ENCODE measurements at places on chromosomes 12 and 14.
A peak's percentile ranks its signal among the peaks of the same experiment; 100 is the strongest.

GRCh38 chr14:85531141-85531586 is 1.2 kb downstream of the FLRT2 start:
- DNase-seq, result no peak

DNA sequence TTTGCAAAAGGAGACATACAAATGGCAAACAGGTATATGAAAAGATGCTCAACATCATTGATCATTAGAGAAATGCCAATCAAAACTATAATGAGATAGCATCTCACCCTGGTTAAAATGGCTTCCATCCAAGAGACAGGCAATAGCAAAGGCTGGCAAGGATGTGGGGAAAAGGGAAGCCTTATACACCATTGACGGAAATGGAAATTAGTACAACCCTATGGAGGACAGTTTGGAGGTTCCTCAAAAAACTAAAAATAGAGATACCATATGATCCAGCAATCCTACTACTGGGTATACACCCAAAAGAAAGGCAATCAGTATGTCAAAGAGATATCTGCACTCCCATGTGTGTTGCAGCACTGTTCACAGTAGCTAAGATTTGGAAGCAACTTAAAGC is 17.3 kb upstream of the CKAP4 start:
- no peak for DNase-seq

- DNase-seq, result no peak
These were observed 763.9 kb upstream of the LRFN5 start for GRCh38 chr14:40842816-40843215.

GRCh38 chr14:96267916-96268315 is 11.9 kb downstream of the BDKRB1 start:
- no peak for DNase-seq

- no peak for DNase-seq
These were observed 62.5 kb downstream of the PAX9 start for GRCh38 chr14:36724162-36724561.

- no peak for DNase-seq
These were observed 9.9 kb downstream of the IFT43 start for GRCh38 chr14:75995372-75996041.

DNA sequence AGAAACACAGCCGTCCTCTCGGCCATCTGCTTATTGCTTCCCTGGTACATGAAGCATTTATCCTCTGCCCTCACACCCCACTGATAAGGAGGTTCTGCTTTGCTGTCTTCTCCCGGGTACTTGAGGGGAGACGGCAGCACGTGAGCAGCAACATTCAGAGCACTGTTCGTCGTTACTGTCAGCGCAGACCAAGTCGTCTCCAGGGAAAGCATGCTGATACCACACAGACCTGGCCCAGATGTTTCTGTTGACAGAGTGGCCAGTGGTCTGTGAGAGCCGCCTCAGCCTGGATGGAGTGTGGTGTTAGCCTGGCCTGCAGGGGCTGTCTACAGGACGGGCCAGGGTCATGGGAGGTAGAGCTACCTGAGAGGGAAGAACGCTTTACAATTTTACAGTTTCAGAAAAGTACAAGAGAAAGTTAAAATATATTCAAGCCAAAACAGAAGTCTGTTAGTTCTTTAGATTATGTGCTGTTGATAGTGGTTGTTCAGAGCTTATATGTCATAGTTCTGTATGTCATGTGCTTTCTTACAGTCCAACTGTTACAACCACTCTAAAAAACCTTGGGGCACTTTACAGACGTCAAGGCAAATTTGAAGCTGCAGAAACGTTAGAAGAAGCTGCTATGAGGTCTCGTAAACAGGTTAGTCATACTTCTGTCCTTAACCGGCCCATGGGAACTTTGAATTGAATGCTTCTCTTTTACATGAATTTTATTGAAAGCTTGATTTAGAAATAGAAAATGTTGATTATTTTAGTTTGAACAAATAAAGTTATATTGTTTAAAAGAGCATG is 38.2 kb downstream of the XRCC3 start:
- DNase-seq, result no peak

GRCh38 chr12:27180906-27181505 is 63.1 kb upstream of the STK38L start:
- no peak for DNase-seq

DNA sequence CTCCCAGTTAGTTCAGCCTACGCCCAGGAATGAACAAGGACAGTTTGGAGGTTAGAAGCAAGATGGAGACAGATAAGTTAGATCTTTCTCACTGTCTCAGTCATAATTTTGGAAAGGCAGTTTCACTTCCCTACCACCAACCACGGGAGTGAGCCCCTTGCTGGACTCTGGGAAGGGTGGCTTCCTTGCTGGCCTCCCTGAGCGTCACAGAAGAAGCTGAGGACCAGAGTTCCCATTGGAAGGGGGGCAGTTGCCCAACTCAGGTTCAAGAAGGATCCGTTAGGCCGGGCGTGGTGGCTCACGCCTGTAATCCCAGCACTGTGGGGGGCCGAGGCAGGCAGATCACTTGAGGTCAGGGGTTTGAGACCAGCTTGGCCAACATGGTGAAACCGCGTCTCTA is 106.2 kb upstream of the MAX start:
- DNase-seq, result no peak

DNA sequence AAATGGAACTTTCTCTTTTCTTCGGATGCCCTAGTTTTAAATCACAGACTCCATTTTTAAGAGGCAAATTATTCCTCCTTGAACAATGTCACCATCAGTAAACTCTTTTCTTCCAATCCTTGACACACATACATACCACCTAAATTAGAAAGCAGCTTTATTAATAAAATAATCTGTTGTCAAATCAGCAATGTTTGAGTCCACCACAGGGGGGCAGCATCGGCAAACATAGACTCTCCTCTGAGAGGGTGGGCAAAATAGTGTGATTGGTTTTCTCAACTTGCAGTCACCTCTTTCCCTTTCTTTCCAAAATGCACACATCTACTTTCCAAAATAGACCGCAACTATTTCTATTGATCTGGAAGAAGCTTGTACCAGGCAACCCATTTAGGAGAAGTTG is 438.4 kb upstream of the OR4E1 start:
- no peak for DNase-seq

DNA sequence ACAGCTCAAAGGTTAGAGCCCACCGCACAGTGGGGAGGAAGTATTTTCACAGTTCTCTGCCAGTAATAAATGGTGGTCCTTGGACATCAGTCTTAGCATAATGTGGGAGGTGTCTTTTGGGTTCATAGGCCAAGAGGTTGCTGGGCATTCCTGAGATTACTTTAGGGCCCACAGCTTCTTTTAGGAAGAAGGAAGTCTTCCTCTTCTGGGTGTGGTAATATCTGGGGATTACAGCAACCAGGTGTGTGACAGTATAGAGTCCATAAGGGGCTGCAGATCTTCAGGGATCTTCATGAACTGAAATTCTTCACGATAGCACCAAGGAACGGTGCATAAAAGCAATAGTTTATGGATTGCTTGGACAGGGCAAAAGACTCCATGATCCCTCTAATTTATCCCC is 56.2 kb upstream of the PTGR2 start:
- DNase-seq, result no peak

GRCh38 chr12:123905319-123905925 is 67.2 kb downstream of the CCDC92 start:
- peak; percentile 50 for DNase-seq

GRCh38 chr14:92459030-92459949 is 54.3 kb upstream of the RIN3 start:
- no peak for DNase-seq

DNA sequence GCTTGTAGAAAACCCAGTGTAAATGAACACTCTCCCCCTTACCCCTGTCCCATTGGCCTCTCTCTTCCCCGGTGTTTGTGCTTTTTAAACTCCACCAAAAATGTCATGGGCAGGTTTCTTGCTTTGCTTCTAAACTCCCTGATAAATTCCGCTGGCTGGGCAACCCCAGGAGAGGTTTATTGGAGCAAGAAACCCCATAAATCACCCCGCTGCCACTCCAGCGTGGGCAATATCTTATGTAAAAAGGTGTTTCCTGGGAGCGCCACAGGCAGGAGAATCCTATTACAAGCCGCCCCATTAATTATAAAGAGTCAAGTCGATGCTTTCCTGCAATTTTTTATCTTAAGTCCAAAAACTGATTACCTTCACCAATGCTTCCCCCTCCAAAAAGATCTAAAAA is 22.8 kb downstream of the LHX5 start:
- DNase-seq, result no peak

- DNase-seq, result no peak
These were observed 13.4 kb upstream of the PGF start for GRCh38 chr14:74968811-74969210.

GRCh38 chr14:74109369-74109768 is 24.6 kb downstream of the LIN52 start:
- no peak for DNase-seq

DNA sequence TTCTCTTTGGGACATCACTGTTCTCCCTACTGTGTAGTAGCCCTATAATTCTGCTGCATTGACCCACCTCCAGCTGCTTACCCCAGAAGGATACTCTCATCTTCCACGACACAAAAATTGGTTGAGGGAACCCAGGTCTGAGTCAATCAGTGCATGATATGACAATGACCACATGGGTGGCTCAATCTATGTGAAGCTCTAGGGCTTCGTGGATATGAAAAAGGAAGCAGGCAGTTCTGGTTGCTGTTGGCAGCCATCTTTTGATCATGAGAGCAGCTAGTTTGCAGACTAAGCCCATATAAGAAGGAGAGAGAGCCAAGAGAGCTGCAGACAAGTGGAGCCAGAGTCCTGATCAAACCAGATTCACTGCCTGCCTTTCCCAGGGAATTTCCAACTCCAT is 57.9 kb downstream of the AVPR1A start:
- no peak for DNase-seq

DNA sequence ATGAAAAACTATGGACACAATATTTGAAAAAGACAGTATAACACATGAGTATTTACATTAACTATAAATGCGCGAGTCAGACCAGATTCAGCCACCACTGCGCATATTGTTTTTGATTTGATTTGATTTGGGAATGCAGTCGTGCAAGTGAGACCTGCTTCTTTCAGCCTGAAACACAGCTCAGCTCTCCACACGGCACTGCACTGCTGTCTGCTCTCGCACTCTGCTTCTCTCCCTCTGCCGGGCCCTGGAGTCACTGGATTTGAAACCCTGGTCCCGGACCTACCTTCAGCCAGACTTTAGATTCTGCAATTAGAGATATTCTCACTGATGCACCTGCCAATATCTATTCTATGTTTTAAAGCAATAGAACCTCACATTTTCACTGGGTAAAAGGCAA is 143.9 kb upstream of the TMEM132C start:
- DNase-seq, result no peak
